M059J (cell line): ENCODE measurements at places on chromosomes 5 and 9.
A peak's percentile ranks its signal among the peaks of the same experiment; 100 is the strongest.

GRCh38 chr9:38205279-38205678 lies 136.3 kb upstream of the SHB start:
- peak; percentile 55 for DNase-seq

GRCh38 chr9:95078511-95078910 lies 239.0 kb downstream of the FANCC start:
- no peak for DNase-seq

- DNase-seq = peak; percentile 92
Measured at GRCh38 chr5:169856571-169856970, 123.7 kb downstream of the INSYN2B start.

- DNase-seq = no peak
Measured at GRCh38 chr5:15441433-15442192, 58.4 kb upstream of the FBXL7 start.

DNA sequence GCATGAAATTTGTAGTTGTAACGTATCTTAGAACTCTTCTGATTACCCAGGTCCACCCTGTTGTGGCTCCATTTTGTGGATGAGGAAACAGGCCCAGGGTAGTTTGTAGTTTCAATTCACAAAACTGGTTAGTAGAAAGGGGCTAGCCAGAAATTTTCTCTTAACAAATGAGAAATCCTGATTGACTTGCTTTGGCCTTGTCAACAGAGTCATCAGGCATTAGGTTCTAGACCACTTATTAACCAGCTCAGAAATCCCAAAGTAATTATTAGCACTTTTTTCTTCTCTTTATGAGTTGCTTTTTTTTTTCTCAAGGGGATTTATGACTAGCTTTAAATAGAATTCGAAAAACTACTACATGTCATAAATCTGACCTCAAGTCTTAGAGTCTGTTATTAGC lies 160.2 kb downstream of the SH3GL2 start:
- no peak for DNase-seq

DNA sequence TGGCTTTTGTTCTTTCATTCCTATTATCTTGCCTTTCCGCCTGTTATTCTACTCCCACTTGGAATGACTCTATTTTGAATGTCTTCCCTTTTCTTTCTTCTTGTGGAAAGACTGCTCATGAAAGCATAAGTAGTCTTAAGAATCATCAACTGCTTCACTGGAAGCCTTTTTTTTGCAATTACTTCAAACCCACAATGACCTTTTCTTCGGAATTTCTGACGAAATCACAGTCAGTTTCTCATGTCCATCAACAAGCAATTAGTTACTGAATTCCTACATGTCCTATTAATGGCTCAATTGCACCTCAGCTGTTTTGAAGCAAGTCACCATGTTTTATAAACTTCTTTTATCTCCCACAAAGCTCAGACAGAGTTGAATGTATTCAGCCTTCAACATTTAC lies 196.2 kb downstream of the TARS1 start:
- no peak for DNase-seq

GRCh38 chr5:111143910-111144309 lies 51.8 kb downstream of the WDR36 start:
- peak; percentile 88 for DNase-seq

DNA sequence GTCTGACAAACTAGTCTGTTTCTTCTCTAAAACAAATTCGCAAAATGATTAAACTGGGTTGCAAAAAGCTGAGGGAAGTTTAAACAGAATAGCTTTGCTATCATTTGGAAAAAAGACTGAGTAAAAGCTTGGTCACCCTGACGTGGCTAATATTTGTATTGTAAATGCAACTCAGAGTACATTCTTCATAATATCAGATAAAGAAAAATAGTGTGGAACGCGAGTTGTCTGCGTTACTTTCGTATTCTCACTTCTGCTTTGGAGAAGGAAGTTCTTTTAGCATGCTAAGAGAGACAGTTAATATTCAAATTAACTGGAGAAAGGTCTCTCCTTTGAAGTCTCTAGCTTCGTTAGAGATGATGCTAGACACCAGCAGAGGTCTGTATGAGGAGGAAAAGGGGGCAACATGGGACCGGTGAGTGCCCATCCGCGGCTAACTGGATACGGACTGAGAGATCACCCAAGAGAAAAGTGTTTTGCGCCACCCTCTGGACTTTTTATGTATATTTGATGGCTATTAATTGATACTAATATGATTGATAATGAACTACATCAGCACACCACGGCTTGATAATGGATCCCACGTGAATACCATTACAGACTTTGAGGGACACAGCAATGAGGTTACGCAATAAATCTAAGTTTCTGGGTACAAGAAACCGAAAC lies 2.9 kb upstream of the CNTRL start:
- DNase-seq = no peak

- peak; percentile 14 for DNase-seq
Measured at GRCh38 chr5:88956416-88956815, 73.4 kb upstream of the MEF2C start.

GRCh38 chr9:8826281-8826680 lies 1026.7 kb upstream of the DMAC1 start:
- no peak for DNase-seq

DNA sequence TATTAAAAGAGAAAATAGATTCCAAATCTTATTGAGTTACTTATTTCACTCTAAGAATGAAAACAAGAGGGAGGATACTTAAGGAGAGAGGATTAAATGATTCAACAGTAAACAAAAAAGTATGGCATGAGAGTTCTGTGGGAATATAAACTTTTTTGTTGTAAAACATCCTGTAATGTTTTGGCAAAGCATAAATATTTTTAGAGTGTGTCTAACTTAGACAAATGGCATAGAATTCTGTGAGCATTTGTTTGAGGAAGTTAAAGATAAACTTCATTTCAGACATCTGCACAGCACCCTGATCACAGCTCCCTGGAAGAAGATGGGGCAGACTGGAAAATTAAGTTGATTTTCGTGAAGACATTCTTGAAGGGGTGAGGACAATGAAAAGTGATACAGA lies 246.8 kb upstream of the HAPLN1 start:
- DNase-seq = no peak

DNA sequence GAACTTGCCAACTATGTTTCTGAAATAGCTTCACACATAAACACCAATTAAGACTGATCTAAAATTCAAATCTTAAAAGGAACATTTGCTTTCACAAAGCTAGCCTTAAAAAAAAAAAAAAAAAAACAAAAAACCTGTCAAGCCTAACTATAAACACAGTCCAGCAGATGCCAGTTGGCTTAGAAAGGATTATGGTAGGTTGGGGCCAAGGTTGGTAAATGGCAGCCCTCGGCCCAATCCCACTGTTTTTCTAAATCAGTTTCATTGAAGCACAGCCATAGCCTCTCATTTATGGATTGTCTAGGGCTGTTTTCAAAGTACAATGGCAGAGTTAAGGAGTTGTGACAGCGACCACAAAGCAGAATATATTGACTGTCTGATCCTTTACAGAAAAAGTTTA lies 75.7 kb upstream of the FRRS1L start:
- no peak for DNase-seq

GRCh38 chr9:23444658-23445057 lies 381.4 kb downstream of the ELAVL2 start:
- DNase-seq = no peak

DNA sequence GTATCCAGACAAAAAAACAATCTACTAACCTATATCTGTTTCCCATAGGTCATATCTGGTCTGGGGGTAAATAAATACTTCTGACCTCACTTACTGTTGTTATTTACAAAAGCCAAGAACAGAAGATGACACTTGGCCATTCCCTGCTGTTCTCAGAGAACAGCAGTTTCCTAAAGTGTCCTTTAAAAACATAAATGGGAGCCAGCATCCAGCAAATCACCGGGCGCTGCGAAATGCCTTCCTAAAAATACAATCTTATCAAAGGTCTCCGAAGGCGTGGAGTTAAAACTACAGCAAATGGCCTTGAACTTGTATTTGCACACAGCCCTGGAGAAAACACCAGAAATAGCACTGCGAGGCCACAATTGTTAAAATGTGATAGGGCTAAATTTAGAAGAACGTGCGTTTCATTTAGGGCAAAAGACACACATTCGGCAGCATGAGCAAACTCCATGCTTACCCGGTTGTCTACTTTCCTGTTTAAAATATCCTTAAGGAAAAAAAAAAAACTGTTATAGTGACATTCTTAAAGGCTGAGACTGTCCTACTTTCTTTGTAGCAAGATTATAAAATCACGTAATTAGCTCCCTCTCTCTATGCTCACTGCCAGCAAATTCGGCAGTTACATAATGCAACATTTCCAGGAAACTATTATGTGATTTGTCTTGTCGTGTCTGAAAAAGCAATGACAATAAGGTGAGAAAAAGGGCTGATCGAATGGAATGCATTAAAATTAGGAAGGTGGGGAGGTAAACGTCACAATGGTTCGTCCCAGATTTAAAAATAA lies 1.5 kb downstream of the NFIL3 start:
- DNase-seq = peak; percentile 67

- no peak for DNase-seq
Measured at GRCh38 chr5:115160975-115161475, 8.7 kb downstream of the TRIM36 start.
